Activated T-cell treated with anti-CD3 and anti-CD28 coated beads, Interleukin-2, amount 50 U/mL, for 4 hours (primary cell): ENCODE measurements at places on chromosomes 7 and 10.

- DNase-seq, result no peak
Observed at GRCh38 chr7:134828361-134828760, 48.9 kb downstream of the CALD1 start.

GRCh38 chr7:157712666-157713235 is 375.9 kb downstream of the DNAJB6 start:
- no peak for DNase-seq

DNA sequence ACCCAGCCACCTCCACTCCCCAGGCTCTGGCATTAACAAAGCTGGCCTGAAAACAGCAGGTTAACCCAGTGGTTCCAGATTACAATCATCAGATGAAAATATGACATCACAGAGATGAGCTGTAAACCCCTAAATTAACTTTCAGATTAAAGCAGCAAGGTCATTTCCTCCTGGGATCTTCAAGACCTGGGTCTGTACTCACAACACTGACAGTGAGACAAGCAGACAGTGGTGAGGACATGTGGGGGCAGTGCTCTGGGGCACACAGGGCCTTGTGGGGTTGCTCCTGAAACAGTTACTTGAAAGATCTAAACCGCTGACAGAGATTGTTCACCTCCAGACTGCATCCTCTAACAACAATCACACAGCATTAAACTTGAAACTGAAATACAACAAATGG is 134.1 kb downstream of the ZNF438 start:
- DNase-seq, result no peak

- DNase-seq, result no peak
Observed at GRCh38 chr10:91198781-91199180, 21.7 kb upstream of the PCGF5 start.

DNA sequence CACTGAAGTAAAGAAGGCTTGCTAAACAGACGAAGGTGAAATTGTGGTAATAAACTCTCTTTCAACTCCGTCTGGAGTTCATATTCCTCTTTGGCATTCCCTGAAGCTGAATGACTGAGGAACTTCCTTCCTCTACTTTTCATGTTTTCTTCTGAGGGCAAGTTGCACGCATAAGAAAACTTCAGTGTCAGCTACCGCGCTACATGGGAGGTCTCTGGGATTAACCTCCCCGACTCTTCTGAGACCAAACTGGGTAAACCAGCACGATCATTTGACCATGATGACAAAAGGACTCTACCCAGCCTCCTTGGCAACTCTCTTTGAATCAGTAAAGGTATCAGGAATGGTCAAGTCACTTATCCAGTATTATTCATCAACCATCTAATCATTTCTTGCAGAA is 44.7 kb downstream of the RHOBTB1 start:
- no peak for DNase-seq

- no peak for DNase-seq
Observed at GRCh38 chr7:137990251-137990941, 11.5 kb downstream of the CREB3L2 start.

DNA sequence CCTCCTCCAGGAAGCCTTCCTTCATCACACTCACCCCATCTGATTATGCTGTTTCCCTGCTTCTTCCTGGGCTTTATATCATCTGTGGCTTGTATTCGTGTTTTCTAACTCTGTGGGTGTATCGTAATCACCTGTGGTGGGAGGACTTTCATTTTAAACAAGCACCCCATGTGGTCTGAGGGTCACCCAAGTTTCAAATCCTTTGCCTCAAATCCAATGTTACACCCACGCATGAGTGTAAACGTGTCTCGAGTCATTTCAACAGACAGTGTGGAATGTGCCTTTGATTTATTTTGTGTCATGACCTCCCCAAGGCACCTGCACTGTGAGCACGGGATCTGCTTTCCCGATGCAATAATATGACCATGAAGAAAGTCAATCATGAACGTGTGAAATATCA is 17.5 kb upstream of the LYZL2 start:
- no peak for DNase-seq

DNA sequence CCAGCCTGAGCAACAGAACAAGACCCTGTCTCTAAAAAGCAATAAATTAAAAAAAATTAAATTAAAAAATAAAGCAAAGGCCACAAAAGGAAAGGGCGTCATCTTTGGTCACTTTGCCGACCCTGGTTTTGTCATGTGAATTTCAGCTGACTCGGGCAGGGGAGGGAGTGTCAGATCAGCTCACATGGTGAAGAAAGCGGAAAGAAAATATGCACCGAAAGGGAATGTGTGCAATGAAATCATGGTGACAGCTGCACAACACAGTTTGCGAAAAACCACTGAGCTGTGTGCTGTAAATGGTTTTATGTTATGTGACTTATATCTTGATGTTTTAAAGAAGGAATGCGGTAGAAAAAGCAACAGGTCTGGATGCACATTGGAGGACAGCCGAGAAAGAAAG is 39.8 kb downstream of the RCC1L start:
- no peak for DNase-seq
